ENCODE measurements at places on chromosomes 3 and 15.

DNA sequence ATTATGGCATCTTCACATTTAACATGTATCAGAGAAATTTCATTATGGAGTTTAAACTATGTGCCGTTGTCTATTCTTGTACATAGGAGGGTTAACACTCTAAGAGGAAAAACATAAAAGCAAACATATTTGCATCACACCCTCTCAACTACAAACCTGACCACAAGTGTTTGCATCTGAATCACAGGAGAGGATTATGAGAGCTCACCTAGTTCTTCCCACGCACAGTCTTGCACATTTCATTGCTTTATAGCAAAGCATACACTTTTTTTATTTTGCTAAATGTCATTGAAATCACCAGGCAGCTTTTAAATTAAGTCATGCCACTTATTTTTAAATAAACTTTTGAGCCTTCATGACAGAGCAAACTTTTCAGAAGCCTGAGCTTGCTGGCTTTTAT lies 12.5 kb downstream of the TRAT1 start:
- peaks cover 2% of the 10 kb centered on the region for H3K27me3 ChIP-seq
- H3K4me1 ChIP-seq, result no peaks in the 10 kb centered on the region
- no peak overlapping the region for H3K4me3 ChIP-seq
- H3K27ac ChIP-seq, result no peak overlapping the region
- no peaks in the 10 kb centered on the region for H3K36me3 ChIP-seq

GRCh38 chr3:45659661-45660566 lies 29.3 kb upstream of the SACM1L start:
- H3K4me3 ChIP-seq, result no peak overlapping the region
- H3K4me1 ChIP-seq, result peaks cover 13% of the 10 kb centered on the region
- H3K27me3 ChIP-seq, result no peaks in the 10 kb centered on the region

DNA sequence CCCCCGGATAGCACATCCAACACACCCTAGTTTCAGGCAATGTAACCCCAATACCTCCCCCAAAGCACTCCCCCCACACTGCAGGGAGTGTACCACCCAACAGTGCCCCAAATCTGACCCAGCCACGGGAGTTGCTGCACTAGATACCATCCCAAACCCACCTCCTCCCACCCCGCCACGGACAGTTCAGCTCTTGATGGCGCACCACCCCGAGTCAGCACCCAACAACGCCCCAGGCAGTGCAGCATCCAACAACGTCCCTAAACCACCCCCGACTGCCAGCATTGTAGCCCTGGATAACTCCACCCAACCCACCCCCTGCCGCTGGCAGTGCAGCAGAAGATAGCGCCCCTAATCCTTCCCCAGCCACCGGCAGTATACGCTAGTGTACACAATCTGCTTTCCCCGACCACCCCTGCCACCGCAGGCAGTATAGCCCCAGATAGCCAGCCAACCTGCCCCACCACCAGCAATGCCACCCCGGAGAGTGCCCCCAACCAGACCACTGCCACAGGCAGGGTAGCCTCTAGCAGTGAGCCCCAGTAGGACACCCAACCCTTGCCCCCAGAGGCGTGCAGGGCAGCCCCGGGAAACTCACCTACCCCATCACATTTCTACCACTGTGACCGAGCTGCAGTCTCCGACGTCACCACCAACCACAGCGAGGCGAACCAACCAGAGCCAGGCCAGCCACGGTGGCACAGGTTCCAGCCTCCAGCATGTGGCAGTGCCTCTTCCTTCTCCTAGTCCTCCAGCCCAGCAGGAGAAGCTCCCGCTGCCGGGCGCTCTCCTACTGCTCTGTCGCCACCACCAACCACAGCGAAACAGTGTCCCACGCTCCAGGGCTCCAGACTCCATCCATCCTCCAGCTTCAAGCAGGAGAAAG lies 178.1 kb downstream of the POTEB3 start:
- H3K36me3 ChIP-seq, result no peaks in the 10 kb centered on the region
- H3K27ac ChIP-seq, result no peak overlapping the region
- no peaks in the 10 kb centered on the region for H3K27me3 ChIP-seq
- no peaks in the 10 kb centered on the region for H3K4me1 ChIP-seq

DNA sequence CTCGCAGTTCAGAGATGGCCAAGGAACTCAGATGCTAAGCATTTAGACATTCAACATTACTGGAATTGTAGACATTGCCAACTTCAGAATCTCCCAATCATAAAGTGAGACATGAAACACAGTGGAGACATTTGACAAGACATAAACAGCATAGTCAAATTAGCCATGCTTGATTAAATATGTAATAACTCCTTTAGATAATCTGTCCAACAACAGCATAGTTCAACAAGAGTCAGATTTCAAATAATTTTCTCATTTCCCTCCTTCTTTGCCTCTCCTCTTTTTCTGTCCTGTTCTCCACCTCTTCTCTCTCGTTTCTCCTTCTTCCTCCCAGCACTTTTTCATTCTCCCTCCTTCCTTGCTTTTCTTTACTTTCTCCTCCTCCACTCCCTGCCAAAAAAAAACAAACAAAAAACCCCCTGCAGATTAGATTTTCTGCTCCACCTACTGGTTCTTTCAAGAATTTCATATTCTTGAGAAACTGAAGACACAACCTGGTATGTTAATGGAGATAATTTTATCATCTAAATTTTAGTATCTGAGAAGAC lies 20.2 kb downstream of the CPOX start:
- no peaks in the 10 kb centered on the region for H3K27me3 ChIP-seq
- DNase-seq, result no peak
- H3K4me3 ChIP-seq, result no peak overlapping the region

DNA sequence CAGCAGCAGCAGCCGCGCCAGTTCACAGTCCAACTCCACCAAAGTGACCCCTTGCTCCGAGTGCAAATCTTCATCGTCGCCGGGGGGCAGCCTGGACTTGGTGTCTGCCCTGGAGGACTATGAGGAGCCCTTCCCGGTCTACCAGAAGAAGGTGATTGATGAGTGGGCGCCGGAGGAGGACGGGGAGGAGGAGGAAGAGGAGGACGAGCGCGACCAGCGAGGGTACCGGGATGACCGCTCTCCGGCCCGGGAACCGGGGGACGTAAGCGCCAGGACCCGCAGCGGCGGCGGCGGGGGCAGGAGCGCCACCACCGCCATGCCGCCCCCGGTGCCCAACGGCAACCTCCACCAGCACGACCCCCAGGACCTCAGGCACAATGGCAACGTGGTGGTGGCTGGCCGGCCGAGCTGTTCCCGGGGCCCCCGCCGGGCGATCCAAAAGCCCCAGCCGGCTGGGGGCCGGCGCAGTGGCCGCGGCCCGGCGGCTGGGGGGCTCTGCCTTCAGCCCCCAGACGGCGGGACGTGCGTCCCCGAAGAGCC lies 224.1 kb upstream of the IL12A start:
- H3K4me1 ChIP-seq, result peaks cover 22% of the 10 kb centered on the region
- H3K27ac ChIP-seq, result no peak overlapping the region
- peak overlapping the region; percentile 30 for H3K4me3 ChIP-seq

GRCh38 chr15:84818261-84819131 lies 1.3 kb downstream of the ALPK3 start:
- H3K4me1 ChIP-seq, result peaks cover 7% of the 10 kb centered on the region
- no peak overlapping the region for H3K4me3 ChIP-seq
- H3K27ac ChIP-seq, result no peak overlapping the region
- H3K36me3 ChIP-seq, result no peaks in the 10 kb centered on the region

GRCh38 chr15:29676961-29677402 lies 145.3 kb downstream of the TJP1 start:
- no peak overlapping the region for H3K4me3 ChIP-seq
- peaks cover 14% of the 10 kb centered on the region for H3K4me1 ChIP-seq
- no peak for DNase-seq
- H3K36me3 ChIP-seq, result no peaks in the 10 kb centered on the region

- peaks cover 17% of the 10 kb centered on the region for H3K4me1 ChIP-seq
- H3K36me3 ChIP-seq, result peaks cover 5% of the 10 kb centered on the region
- DNase-seq, result peak; percentile 24
- H3K27ac ChIP-seq, result peak overlapping the region; percentile 34
- no peak overlapping the region for H3K4me3 ChIP-seq
Observed at GRCh38 chr3:111695636-111696117, 100.5 kb upstream of the ZBED2 start.

GRCh38 chr3:97901313-97902248 lies 70.7 kb downstream of the RIOX2 start:
- no peaks in the 10 kb centered on the region for H3K36me3 ChIP-seq
- no peak overlapping the region for H3K27ac ChIP-seq
- no peak overlapping the region for H3K4me3 ChIP-seq
- H3K4me1 ChIP-seq, result no peaks in the 10 kb centered on the region
- no peak for DNase-seq

GRCh38 chr3:81931265-81932251 lies 170.1 kb upstream of the GBE1 start:
- H3K27me3 ChIP-seq, result no peaks in the 10 kb centered on the region
- no peak overlapping the region for H3K27ac ChIP-seq
- H3K36me3 ChIP-seq, result no peaks in the 10 kb centered on the region
- no peaks in the 10 kb centered on the region for H3K4me1 ChIP-seq
- H3K4me3 ChIP-seq, result no peak overlapping the region

Data from natural killer cell (primary cell).